ENCODE measurements at places on chromosomes 6 and 20. TPM values are rescaled to one million over a fixed set of nuclear protein-coding genes. Genes with fewer than 3 reads are reported as not detected.

Gene MAK
- total RNA-seq = 0.10 TPM

Gene WFDC10B
- total RNA-seq = not detected

Gene DIDO1
- total RNA-seq = 36.8 TPM

Gene SLC13A3
- 1.2 TPM for total RNA-seq

Gene ESF1
- 16.0 TPM for total RNA-seq

Gene CRIP3
- 5.1 TPM for total RNA-seq

Gene AIF1
- total RNA-seq = 62.1 TPM

Gene OOEP
- total RNA-seq = not detected

Gene EDN3
- not detected for total RNA-seq

Gene DDO
- total RNA-seq = 24.2 TPM

Gene FAM184A
- total RNA-seq = 0.87 TPM

- no peak for DNase-seq
Measured at GRCh38 chr6:137181891-137182653, 8.6 kb upstream of the IL22RA2 start.

- no peak for DNase-seq
Measured at GRCh38 chr6:90249034-90249433, 47.6 kb downstream of the BACH2 start.

GRCh38 chr6:14349507-14349906, 231.9 kb downstream of the CD83 start:
- no peak for DNase-seq

GRCh38 chr6:43771858-43772680, 2.1 kb downstream of the VEGFA start:
- peak; percentile 80 for DNase-seq

DNA sequence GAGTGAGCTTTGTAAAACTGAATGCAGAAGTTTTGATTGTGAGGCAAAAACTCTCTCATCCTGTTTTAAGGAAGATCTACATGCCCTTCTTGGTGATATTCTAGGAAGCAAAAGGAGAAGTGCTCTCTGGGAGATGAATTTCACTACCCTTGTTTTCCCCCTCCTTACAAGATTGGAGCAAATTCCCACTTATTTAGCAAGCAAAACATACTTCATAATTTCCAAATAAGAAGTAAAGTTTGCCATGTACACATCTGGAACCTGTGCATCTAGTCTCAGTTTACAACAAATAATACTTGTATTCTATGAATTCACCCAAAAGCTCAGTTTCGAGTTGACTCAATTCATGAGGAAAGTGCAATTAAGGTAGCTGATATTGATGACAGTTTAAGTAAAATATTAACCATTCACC, 27.6 kb upstream of the IFNGR1 start:
- no peak for DNase-seq

- DNase-seq = no peak
Measured at GRCh38 chr20:24751551-24751950, 197.5 kb upstream of the CST7 start.

DNA sequence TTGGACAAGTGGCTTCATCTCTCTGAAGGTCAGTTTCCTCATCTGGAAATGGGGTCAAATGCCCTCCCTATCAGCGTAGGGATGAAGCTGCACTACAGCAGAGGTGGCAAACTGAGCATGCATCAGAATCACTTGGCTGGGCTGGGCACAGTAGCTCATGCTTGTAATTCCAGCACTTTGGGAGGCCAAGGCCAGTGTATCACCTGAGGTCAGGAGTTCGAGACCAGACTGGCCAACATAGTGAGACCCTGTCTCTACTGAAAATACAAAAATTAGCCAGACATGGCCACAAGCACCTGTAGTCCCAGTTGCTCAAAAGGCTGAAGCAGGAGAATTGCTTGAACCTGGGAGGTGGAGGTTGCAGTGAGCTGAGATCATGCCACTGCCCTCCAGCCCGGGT, 6.7 kb upstream of the MMP9 start:
- no peak for DNase-seq

DNA sequence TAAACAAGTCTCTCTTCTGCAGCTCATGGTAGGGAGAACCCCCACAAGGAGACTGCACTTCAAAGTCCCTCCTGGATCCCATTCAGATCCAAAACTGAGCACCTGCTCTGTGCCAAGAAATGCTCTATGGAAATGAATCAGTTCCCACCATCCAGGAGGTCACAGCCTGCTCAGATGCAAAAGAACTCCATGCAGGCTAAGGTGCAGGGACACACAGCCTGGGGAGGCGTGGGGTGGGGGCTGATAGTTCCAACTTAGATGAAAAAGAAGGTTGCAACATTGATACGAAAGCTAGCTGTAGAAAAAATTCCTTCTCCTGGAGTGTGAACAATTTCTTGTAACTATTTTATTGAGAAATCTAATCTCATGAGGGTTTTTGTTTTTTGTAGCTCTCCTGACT, 111.0 kb upstream of the TMEM170B start:
- DNase-seq = no peak

DNA sequence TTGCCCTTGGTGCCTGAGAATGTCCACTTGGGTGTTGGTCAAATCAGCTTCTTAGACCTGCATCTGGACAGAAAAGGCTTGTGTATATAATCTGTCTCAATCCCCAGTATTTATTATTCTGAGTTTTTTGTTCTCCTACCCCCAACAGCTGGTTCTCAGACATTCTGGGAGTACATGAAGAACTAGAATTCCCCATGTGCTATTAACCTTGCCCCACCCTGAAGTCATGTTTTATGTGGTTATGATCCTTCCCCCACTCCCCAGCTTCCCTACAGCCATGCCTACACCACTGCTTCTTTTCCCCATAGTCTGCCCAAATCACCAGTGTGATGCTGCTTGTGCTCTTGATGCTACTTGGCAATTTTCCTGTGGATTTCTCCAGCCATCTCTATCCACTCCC, 157.0 kb downstream of the ADAT2 start:
- DNase-seq = no peak

GRCh38 chr6:33839399-33840047, 35.7 kb upstream of the MLN start:
- no peak for DNase-seq

DNA sequence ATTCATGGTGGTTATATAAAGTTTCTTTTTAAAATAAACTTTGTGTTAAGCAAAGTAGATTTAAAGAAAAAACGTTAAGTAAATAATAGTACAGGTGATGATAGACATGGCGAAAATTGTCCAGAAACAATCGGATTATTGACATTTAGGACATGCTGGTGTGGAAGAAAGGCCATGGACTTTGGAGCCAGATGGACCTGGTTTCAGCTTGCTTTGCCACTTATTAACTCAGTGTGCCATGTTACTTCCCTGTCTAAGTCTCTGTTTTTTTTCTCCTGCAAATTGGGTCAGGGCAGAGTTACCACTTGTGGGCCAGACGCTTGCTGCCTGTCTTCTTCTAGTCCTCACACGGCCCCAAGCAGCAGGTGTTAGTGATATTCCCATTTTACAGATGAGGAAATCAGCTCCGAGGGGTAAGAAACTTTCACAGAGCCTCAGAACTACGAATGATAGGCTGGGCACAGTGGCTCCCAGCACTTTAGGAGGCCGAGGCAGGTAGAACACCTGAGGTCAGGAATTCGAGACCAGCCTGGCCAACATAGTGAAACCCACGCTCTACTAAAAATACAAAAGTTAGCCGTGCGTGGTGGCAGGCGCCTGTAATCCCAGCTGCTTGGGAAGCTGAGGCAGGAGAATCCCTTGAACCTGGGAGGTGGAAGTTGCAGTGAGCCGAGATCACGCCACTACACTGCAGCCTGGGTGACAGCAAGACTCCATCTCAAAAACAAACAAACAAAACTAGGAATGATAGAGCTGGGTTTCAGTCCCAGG, 12.4 kb downstream of the KIF3B start:
- DNase-seq = no peak

DNA sequence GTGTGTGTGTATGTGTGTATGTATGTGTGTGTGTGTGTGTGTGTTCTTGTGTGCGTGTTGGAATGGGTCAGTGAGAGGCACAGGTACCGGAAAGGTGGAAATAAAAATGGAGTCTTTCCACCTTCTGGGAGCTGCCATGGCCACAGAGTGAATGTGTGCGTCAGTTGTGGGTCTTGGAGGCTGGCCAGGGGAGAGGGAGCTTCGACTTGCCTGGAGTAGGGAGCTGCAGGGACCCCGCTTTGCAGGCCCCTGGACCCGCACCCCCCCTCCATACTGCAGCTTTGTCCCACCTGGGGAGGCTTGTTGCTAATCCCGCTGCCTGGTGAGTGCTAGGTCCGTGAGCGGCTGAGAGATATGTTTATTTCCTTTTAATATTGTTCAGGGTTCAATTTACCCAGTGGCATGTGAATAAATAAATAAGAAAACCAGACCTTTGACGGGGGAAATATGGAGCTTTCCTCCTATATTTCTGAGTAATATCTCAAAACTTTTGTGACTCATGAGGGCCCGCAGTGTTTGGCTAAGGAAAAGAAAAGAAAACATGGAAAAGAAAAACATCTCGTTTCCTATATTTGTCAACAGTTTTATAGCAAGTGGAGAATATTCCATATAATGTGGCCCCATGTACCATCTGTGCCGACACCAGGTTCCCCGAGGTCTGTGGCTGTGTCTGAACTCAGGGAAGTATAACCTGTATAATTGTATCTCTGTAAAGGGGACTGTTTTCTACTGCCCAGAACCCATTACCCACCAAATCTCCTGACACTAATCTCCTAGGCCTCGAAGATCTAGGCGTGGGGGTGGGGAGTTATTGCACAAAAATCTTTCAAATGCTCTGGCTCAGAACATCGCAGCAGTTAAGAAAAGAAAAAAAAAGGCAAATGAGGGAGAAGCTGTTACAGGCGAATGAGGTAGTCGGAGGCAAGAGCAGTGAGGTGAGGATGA, 24.6 kb upstream of the CCDC167 start:
- no peak for DNase-seq

DNA sequence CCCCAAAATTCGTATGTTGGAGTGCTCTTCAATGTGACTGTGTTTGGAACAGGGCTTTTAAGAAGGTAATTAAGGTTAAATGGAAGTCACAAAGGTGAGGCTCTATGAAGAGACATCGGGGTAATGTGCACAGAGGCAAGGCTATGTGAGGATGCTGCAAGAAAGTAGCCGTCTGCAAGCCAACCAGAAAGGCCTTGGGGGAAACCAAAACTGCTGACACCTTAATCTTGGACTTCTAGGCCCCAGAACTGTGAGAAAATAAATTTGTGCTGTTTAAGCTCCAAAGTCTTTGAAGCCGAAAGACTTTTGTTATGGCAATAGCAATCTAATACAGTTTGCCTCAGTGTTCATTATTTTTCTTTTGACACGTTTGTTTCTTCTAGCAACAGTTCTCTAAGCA, 2.4 kb upstream of the IRAK1BP1 start:
- no peak for DNase-seq

- DNase-seq = no peak
Measured at GRCh38 chr6:88869263-88870020, 94.0 kb downstream of the RNGTT start.

- DNase-seq = no peak
Measured at GRCh38 chr6:5999688-6000608, 6.8 kb downstream of the NRN1 start.

DNA sequence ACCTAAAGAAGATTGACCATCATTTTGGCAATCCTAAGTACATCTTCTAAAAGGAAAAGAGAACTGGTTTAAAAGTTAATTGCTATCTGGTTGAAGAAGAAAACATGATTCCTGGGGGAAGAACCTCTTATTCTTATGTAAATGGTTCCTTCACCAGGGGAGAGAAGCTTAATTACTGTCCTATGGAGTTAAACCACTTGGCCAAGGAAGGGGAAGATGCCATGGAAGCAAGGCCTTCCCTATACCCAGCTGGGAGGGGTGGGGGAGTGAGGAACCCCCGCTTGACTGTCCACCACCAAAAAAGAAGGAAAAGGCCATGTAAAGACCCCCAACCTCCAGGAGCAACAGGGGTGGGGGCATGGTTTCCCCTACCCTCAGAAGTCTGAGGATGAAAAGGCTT, 962.1 kb downstream of the GRIK2 start:
- DNase-seq = no peak

GRCh38 chr6:16654701-16655100, 106.6 kb downstream of the ATXN1 start:
- no peak for DNase-seq

DNA sequence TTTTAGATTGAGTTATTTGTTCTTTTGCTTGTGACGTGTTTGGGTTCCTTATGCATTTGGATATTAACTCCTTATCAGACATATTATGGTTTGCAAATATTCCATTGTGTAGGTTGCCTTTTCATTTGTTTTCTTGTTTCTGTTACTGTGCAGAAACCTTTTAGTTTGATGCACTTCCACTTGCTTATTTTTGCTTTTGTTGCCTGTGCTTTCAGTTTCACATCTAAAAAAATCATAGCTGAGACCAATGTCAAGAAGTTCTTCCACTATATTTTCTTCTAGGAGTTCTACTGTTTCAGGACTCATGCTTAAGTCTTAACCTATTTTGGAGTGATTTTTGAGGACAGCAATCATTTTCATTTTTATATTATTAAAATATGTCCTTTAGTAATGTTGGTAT, 113.5 kb downstream of the EPM2A start:
- DNase-seq = no peak

GRCh38 chr6:134316733-134317431, 1.0 kb downstream of the SGK1 start:
- DNase-seq = no peak

Data from heart right ventricle (tissue), 16 donors.